Effector CD8-positive, alpha-beta T cell (primary cell): ENCODE measurements at places on chromosomes 5 and 9.

DNA sequence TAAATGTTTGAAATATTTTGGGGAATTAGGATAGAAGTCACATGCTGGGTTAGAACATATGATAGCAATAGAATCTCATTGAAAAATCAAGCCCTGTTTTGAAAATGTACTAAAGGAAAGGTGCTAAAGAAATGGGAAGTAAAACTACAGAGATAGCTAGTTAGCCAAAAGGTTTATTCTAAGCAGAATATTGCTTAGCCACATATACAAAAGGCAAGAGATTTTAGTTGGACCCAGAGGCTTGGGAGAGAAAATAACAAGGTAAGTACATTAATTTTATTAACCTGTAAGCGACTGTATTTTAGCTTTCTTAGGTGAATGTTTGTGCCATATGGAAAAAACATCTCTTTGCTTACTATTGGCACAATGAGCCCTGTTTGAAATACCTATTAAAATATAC lies 108.3 kb downstream of the RPS23 start:
- no peak for DNase-seq

- no peak for DNase-seq
Observed at GRCh38 chr5:13976223-13976622, 31.7 kb upstream of the DNAH5 start.

DNA sequence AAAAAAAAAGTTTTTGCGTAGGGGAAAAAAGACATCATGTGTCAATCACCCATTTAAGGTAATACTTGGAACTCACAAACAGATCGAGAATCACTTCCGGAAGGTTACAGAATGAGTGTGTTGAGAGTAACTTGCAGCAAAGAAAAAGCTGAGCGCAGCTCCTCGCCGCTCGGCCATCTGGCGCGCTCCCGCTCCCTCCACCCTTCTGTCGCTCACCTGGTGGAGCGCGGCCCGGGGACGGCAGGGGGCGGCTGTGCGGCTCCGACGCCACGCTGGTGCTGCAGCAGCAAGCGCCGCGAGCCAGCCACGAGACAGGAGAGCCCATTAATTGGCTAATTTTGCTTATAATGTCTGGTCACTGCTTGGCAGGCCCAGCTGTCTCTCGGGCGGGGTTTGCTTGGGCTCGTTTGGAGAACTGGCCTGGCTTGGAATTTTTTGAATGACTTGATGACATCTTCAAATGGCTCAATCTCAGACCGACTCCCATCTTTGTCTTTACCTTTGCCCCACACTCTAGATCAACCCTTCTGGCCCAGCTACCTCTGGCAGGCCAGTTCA lies 601.8 kb downstream of the CCDC171 start:
- no peak for DNase-seq

DNA sequence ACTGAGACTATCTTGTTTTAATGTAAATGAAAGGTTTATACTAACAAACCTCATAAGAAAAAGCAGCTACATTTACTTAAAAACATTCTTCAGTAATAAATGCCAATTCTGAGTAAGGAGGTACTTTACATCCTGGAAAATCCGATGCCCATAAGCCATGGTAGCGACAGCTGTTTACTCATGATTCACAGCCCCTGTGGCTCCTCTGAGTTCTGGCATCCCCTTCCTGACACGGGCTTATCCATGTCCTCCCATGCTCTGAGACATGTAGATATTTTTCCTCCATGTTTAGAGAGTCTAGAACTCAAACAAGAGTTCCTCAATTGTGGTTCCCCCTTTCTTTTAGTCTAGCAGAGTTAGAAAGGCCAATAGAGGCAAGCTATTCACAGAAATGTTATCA lies 63.1 kb upstream of the DEPDC1B start:
- no peak for DNase-seq

DNA sequence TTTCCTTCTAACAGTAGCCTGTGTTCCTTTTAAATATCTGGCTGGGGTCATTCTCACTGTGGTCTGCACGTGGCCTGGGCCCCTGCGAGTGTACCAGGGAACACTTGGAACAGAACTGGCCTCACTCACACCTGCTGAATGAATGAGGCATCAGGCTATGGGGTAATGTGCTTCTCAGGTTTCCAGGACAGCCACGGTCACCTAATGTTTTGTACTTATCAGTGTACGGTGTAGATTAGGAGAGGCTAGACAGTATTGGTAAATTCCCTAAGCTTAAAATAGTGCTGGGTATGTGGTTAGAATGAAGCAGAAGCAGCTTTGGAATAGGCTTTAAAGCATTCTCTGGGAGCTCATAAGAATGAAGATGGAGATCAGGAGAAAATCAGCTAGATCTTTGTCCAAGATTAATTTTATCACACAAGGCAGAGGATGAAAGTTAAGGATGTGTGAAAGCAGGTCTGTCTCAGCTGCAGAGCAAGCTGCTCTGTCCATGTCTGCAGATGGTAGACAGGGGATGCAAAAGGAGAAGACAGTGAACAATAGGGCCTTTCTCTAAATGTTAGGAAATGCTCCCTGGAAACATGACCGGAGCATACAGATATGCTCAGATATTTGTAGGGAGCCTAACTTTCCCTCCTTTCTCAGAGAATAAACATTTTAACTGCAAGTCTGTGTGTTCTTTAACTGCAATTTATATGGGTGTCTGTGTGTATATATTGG lies 267.5 kb downstream of the NR3C1 start:
- DNase-seq, result no peak

DNA sequence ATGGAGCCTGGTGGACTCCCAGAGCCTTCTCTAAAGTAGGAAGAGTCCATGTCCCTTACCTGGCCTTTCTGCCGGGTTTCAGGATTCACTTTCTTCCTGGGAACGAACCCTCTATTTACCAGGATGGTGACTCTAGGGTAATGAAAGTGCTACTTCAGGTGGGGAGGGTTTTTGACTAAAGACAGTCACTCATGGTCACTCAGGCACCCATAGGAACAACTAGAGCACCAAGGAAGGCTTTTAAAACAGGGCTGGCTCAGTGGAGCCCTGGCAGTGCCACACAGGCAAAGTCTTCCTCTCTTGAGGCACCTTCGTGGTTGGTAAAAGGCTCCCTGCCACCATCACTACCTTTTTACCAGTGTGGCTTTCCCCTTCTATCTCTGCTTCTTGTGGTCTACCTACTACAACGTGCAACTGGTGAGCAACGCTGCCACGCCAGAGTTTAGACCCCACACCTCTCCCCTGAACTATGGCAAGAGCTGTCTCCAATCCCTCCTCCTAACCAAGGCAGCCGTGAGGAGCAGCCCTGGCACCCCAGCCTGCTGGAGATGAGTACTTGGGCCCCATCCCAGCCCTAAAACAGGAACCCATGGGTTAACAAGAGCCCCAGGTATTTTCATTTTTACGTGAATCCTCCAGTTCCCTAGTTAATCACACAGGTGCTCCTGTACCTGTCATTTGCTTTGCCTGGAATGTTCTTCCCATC lies 3.5 kb downstream of the SURF1 start:
- no peak for DNase-seq

GRCh38 chr9:16726718-16727451 lies 143.6 kb downstream of the BNC2 start:
- no peak for DNase-seq

DNA sequence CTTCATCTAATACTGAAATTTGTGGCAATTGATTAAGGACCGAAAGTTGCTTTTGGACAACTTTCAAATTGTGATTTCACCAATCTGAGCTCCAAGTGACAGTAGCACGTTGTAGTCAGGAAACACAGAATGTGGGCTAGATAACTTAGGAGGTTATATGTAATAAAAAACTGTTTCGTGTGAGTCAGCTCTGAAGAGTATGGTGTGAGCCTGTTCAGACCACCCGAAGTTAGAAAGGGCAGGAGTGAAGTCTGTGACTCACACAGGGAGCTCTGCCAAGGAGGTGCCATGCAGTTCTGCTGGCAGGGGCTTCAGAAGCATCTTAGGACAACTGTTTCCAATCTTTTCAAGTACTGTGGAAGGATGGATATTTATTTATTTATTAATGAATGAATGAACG lies 16.4 kb upstream of the ZBTB34 start:
- DNase-seq, result no peak

DNA sequence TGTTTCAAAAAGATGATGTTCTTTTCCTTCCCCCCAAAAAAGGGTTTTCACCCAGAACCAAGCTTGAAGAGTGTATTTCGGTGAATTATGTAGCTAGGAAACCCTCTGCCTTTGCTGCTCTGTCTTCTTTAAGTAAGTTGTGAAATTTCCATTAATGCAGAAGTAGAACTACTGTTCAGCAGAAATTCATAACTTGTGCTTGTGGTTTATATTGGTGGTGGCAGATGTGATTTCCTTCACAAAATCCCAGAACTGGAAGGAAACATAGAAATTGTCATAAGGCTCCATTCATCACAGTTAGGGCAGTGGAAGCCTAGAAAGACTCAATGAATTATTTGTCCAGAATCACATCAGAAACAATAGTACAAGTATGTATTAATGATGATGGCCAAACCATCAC lies 42.1 kb upstream of the DAB2 start:
- DNase-seq, result no peak

DNA sequence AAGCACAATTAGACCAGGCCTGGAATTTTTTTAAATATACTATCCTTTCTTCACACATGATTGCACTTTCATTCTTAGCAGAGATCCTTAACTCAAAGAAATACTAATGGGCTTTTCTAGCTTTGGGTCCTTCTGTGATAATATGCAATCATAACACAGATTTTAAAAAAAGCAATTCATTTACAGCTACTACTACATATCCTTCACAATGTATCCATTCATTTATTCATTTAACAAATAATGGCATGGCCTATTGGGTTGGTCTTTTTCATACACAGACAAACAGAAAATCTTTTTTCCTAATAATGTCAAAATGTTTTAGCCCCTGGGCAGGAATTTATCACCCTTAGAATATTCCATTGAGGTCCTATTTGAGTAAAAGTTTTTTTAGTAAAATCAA lies 47.0 kb downstream of the SAXO1 start:
- DNase-seq, result no peak

DNA sequence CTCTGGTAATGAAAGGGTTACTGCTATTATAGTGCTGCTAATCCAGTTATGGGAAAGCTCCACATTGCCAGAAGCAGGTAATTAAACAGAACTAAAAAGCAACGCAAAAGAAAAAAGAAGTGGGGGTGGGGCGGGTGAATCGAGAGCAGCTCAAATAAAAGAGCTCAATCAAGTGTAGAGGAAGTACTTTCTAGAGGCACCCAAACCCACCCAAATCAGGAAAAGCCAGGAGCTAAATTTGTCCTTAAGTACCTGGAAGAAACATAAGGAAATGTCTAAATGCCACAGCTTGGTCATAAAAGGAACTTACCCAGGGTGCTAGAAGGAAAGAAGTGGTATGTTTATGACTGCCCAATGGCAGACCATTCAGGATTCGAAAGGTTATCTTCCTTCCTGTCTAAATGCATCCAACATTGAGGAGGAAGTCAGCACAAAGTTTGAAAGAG lies 2.4 kb upstream of the RNF145 start:
- DNase-seq, result no peak

GRCh38 chr9:89810431-89810830 lies 205.6 kb downstream of the GADD45G start:
- no peak for DNase-seq

- DNase-seq, result no peak
Observed at GRCh38 chr5:156681265-156681664, 168.8 kb upstream of the PPP1R2B start.

- no peak for DNase-seq
Observed at GRCh38 chr5:67047160-67047559, 149.4 kb downstream of the CD180 start.

GRCh38 chr5:137040024-137040423 lies 459.1 kb downstream of the SPOCK1 start:
- no peak for DNase-seq

DNA sequence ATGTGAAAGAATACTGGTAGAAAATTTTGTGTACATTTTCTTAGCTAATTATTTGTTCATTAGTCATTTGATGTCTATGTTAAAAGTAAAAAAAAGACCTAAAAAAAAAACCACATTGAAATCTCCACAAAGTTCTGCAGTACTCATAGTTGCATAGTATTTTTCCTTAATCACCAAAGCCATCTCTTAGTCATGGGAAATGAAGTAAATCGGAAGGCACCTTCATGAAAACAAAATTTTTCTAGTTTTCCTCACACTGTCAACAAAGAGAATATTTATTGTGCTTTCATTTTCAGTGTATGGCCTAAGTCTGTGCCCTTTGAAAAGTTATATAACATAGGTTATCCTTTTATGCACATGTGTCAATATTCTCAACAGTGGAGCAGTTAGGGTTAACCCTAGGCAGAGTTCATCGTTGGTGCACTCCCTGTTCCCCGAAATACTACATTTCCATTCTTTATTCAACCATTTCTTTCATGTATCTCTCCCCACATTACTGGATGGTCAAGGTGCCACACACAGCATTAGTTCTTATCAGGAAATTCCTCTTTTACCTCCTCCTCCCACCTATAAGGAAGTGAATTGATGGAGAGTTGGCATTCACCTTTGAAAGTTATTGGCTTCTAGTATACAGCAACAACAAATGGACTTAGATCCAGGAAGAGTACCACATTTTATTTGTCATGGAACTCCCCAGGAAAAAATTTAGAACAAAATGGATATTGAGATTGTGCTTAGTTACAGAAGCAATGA lies 93.1 kb downstream of the NUDT12 start:
- DNase-seq, result no peak

DNA sequence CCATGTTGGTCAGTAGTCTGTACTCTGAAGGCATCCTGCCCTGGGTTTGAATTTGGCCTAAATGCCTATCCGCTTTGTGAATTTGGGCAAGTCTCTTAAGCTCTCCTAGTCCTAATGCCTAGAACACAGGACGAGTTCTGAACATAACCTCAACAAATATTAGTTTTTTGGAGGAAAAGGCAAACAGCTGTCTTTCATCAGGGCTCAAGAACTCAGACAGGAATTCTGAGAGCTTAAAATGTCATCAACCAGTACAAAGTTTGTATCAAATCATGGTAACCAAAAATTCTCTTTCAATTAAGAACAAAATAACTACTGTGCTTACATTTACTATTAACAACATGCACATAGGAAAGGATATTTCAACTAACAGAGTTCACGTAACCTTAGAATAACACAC lies 182.5 kb upstream of the PPP1R2B start:
- DNase-seq, result no peak

GRCh38 chr5:132101385-132101880 lies 27.8 kb downstream of the CSF2 start:
- DNase-seq, result no peak

GRCh38 chr9:116686135-116686534 lies 970 bp upstream of the TRIM32 start:
- DNase-seq, result no peak

GRCh38 chr5:78364005-78364404 lies 3.6 kb downstream of the SCAMP1 start:
- no peak for DNase-seq

DNA sequence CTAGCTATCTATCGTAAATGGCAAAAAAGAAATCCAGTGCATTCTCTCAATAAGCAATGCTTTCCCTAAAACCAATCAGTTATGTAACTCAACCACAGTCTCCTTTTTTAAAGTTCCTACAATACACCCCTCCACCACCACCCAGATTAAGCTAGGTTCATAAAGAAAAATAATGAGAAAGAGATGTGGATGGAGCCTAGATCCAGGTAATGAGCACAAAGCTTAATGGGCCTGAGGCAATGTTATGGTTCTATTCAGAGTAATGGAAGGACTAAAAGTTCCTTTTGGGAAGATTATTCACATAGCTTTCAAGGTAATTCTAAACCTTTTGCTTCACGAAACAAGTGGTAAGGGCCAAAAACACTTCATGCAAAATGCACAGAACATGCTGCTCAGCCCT lies 113.5 kb downstream of the MPDZ start:
- DNase-seq, result no peak

GRCh38 chr9:122058709-122059108 lies 34.4 kb downstream of the TTLL11 start:
- DNase-seq, result no peak
